Stimulated activated CD4-positive, alpha-beta T cell treated with anti-CD3 and anti-CD28 coated beads, Interleukin-1b, Interleukin-23, amount 100 ng/mL, for 1 hour (primary cell): ENCODE measurements at places on chromosomes 7 and 10.

DNA sequence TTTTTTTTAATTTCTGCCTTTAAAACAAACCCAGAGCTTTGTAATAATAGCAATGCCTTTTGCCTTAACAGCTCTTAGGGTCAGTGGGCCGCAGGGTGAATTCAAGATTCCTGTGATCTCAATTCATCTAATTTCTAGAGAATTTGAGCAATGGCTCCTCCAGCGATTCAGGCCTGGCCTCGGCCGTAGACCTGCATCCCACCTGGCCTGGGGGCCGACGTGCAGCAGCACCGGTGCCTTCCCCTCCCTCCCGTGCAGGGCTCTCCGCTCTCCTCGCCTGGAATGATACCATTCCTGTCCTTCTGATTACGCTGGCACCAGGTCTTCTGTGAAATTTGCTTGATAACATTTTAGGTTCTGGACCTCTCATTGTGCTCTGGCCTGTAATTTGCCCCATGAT lies 172.5 kb downstream of the ADARB2 start:
- DNase-seq, result no peak

DNA sequence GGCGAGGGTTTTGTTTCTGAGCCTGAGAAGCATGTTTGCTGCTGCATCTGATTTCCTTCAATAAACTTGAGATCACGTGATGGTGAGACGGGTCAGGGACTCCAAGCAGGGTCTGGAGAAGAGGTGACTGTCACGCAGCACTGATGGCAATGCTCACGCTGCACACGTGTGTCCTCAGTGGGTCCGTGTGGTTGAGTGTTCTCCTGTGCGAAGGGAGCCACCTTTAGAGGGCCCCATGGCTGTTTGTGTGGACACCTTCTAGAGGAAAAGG lies 100.4 kb downstream of the WDR37 start:
- no peak for DNase-seq

- no peak for DNase-seq
Measured at GRCh38 chr10:94035982-94036765, 42.4 kb downstream of the PLCE1 start.

GRCh38 chr7:35969066-35969465 lies 168.2 kb downstream of the SEPTIN7 start:
- no peak for DNase-seq

DNA sequence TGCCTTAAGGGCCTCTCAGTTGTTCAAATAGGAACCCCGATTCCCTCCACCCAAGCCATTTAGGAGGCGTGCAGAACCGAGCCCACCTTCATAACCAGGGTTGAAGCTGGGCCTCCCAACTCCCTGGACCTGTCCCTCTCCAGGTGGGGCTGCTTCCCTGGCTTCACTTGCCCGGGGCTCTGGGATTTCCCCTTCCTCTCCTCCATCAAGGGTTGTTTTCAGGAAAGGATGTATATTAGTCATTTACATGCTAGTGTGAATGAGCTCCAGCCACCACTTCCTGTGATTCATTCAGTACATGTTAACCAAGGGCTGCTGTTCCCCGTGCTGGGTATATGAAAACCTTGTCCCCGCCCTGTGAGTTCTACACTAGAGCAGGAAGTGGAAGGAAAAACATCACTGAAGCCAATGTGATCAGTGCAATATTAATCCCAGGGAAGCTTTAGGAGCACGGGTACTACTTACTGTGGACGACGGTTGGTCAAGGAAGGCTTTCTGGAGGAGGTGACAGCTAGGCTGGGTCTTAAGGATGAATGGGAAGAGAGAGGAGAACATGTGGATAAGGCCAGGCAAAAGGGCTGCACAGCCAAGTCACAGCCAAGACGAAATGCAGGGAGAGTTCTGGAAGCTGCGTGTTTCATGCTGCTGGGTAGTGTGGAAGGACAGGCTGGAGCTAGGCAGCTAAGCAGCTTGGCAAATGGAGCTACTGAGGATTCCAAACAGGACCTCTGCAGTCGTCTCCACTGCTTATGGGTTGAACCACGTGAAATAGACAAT lies 150.1 kb upstream of the SHH start:
- DNase-seq, result no peak

DNA sequence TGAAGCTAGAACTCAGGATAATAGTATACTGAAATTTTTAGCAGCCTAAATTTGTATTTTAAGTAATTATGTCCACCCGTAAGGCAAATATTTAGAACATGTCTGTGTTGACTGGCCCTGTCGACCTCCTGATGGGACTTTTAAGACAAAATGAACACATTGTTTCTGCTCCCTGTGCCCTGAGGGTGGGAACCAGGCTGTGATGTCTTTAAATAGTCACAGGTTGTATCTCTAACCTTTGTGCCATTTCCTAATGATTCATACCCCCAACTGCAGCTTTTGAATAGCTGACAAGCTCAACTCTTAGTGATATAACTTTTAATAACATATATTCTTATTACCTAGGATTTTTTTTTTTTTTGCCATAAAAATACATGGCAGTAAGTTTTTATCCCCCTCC lies 494.9 kb upstream of the AKR1E2 start:
- DNase-seq, result no peak

- no peak for DNase-seq
Measured at GRCh38 chr10:3977761-3978160, 192.8 kb upstream of the KLF6 start.

- no peak for DNase-seq
Measured at GRCh38 chr7:125363873-125364272, 434.2 kb upstream of the POT1 start.

DNA sequence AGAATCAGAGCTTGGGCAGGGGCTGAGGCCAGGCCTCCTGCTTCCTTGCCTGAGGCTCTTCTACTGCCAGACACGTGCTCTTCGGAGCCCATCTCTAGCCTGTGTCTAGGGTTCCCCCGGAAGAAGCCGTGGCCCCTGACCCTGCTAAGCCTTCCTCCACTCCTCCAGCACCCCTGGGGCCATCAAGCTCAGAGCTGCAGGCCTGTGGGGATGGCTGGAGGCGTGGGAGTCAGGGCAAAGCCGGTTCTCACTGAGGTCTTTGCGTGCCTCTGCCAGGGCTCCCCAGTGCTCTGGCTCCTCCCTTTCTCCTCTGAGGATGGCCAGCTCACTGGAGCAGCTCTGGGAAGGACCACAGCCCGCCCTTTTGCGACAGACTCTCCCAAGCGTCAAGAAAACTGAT lies 34.4 kb downstream of the GHRHR start:
- no peak for DNase-seq

GRCh38 chr10:125641398-125641797 lies 41.6 kb downstream of the TEX36 start:
- no peak for DNase-seq

DNA sequence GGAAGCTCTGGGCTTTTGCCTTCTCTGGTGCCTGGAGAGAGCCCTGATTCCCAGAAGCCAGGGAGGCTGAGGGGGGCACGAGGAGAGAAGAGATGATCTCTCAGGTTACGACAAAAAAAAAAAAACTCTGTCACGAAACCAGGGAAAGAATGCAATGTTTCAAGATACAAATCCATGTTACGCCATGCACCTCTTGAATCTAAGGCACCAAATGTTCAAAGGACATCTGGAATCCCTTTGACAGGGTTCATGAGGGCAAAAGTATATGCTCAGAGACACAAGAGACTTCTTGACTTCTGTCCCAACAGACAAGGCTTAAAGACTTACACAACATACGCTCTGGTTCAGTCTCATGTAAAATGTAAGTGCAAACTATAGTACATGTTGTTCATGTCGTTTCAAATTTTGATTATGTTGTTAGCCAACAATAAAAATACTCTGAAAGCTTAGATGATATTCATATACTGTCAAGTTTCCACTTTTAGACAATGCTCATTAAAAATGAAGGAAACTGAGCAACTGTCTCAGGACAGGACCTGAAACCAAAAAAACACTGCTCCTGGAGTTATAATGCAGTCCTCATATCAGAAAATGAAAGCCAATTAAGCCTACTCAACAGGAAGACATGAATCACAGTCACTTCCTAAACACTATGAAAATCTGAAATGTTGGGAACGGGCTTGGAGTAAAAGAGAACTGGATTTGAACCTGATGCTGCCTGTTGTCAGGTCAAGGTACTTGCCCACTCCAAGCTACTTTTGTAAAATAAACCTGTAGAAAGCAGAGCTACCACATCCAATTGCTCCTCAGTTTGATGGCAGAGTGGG lies 72.3 kb downstream of the CHCHD3 start:
- DNase-seq, result no peak

DNA sequence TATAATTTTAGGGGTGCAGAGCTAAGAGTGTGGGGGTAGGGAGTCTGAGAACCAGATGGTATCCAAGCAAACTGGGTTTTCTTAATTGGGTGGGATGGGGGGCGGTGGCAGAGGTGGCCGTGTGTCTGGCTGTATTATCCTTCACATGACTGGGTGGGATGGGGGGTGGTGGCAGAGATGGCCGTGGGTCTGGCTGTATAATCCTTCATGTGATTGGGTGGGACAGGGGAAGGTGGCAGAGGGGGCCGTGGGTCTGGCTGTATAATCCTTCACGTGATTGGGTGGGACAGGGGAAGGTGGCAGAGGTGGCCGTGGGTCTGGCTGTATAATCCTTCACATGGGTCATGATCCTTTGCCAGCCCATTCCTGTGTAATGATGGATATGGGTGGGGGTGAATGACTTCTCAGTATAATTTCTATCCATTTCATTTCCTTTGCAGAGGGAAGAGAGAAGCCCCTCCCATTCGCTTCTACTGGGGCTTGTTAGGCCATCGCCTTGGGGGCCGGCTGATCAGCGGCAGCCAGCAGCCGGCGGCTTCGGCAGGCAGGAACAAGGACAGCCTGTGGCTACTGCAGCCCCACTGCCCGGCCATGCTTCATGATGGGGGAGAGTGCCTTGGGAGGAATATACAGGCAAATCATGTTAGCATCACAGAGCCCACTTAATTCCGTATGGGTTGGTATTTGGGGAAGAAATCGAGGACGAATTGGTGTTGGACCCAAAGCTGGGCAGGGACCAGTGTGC lies 179.6 kb upstream of the MKI67 start:
- no peak for DNase-seq

DNA sequence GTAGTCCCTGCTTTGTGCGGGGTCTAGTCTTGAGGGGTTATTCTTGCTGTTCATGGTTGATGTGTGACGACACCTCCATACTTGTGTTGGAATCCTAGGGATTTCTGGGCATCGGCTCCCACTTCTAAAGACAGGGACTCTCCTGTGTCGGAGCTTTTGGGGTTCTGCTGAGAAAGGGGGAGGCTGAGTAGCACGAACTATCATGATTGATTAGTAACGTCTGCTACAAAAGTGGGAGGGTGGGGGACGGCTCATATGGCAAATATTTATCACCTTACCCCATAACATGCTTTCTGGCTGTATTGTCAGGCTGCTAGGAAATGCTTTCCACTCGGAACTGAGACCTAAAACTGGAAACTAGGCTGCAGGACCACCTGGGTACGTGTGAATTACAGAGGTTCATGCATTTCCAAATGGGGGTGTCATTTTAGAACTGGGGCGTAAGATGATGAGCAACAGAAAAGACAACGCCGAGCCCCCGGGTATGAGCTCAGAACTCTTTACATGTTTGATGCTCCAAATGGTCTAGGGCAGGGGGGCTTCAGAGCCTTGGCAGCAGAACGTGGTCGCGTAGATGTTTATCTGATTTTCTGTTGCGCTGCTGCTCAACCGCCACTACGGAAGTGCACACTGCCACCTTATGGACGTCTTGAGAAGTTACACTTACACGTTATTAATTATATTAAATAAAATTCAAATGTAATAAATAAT lies 15.1 kb upstream of the NME8 start:
- no peak for DNase-seq

GRCh38 chr7:7159063-7159658 lies 23.2 kb upstream of the C1GALT1 start:
- DNase-seq, result no peak

- no peak for DNase-seq
Measured at GRCh38 chr10:89019569-89020327, 29.1 kb downstream of the FAS start.

GRCh38 chr10:8054494-8055407 lies at the start of gene GATA3:
GATA3 (plus strand) TSS chr10:8054688; CDS start chr10:8055656, 968 bp downstream.
- no peak for DNase-seq

DNA sequence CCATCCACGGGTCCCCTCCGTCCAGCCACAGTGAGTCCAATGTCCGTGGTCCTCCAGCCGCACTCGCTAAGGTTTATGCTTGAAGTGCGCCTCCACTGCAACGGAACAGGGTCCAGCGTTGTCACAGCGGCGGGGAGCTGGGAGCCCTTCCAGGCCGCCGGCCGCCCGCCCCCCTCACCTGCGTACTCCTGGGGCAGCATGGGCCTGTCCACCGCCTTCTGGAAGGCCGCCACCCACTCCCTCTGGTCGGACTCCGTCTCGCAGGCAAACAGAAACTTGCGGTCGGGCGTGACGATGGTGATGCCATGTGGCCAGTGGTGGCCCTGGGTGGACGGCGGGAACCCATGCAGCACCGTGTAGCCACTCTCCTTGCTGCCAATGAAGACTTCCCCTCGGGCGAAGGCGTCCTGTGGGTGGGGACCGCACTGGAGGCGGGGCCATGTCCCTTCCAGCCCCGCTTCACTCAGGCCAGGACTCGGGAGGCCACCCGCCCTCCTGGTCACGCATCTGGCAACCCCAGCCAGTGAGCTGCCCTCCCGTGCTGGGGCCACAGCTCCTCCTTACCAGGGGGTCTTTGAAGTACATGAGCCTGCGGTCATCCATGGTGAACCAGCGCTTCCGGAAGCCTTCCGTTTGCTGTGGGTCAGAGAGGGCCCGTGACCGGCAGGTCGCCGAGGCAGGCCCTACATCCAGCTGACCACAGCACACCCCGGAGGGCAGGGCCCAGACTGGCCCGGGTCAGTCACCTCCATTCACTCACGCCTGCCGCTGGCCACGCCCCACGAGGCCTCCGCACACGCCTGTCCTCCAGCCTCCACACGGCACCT lies 22.7 kb downstream of the GET4 start:
- DNase-seq, result no peak

GRCh38 chr7:134542195-134542771 lies 6.6 kb upstream of the AKR1B15 start:
- DNase-seq, result no peak

- DNase-seq, result no peak
Measured at GRCh38 chr10:30422981-30423654, 10.9 kb upstream of the MAP3K8 start.

- DNase-seq, result no peak
Measured at GRCh38 chr10:88082391-88082790, 219.0 kb downstream of the PTEN start.

GRCh38 chr10:34181553-34182300 lies 633.4 kb downstream of the PARD3 start:
- no peak for DNase-seq

- DNase-seq, result no peak
Measured at GRCh38 chr10:18240185-18240882, 100.1 kb downstream of the CACNB2 start.

DNA sequence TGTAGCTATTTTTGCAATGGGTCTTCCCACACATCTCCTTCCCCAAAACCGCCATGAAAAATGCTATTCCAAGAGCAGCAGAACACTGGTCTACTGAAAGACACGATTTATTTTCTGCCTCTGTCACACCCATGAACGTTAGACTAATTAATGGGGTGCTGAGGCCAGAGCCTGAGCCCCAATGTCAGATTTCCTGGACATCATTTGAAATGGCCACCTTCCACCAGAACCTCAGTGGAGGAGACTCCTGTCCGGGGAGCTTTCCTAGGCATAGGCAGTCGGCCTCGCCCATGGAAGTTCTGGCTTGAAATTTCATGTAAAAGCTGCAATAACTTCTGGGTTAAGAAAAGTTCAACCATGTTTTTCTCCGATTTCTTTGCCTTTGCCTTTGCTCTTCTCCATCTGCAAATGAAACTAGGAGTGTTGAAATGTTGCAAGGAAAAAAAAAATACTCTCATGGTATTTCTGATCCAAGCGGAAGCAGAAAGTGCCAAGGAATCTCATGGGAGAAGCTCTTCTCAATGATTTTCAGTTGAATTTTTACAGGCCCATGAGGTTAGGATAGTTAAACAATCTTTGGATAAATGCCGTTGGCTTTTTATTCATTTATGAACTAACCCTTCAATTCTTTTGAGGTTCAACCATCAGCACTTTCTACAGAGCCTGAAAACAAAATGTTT lies 570.8 kb upstream of the MGMT start:
- DNase-seq, result no peak
